ENCODE measurements at places on chromosomes 2 and 18. TPM values are rescaled to one million over a fixed set of nuclear protein-coding genes. Genes with fewer than 3 reads are reported as not detected.
A peak's percentile ranks its signal among the peaks of the same experiment; 100 is the strongest.

GRCh38 chr18:39299152-39299551 lies 1733.6 kb upstream of the CELF4 start:
- no peaks in the 10 kb centered on the region for H3K4me1 ChIP-seq
- no peak overlapping the region for H3K27ac ChIP-seq
- H3K4me3 ChIP-seq = no peak overlapping the region
- DNase-seq = no peak
- no peaks in the 10 kb centered on the region for H3K27me3 ChIP-seq
- no peaks in the 10 kb centered on the region for H3K36me3 ChIP-seq

- no peak overlapping the region for H3K27ac ChIP-seq
- no peak overlapping the region for H3K4me3 ChIP-seq
- no peaks in the 10 kb centered on the region for H3K27me3 ChIP-seq
- DNase-seq = no peak
Measured at GRCh38 chr2:237147317-237147716, 61.6 kb downstream of the COPS8 start.

- no peaks in the 10 kb centered on the region for H3K4me1 ChIP-seq
- peaks cover 33% of the 10 kb centered on the region for H3K27me3 ChIP-seq
- H3K36me3 ChIP-seq = no peaks in the 10 kb centered on the region
- no peak overlapping the region for H3K27ac ChIP-seq
- no peak overlapping the region for H3K4me3 ChIP-seq
Measured at GRCh38 chr2:111039628-111040383, 80.9 kb upstream of the BCL2L11 start.

DNA sequence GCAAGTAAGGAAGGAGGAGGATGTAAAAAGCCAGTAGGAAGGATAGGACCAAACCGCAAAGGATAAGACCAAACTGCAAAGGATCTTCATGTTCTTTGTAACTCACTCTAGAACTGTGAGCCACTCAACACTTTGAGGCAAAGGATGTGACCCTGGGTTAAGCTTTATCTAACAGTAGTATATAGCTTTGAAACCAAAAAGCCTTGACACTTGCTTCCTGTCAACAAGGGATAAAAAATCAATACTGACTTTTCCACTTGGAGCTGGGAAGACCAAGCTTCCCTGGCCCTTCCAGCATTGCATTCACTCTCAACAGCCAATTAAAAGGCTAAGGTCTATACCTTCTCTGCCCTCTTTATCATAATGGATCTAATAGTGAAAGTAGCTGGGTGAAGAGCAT lies 22.0 kb downstream of the KANSL3 start:
- DNase-seq = no peak
- peaks cover 11% of the 10 kb centered on the region for H3K4me1 ChIP-seq
- H3K4me3 ChIP-seq = no peak overlapping the region
- peaks cover 41% of the 10 kb centered on the region for H3K36me3 ChIP-seq
- no peak overlapping the region for H3K27ac ChIP-seq

DNA sequence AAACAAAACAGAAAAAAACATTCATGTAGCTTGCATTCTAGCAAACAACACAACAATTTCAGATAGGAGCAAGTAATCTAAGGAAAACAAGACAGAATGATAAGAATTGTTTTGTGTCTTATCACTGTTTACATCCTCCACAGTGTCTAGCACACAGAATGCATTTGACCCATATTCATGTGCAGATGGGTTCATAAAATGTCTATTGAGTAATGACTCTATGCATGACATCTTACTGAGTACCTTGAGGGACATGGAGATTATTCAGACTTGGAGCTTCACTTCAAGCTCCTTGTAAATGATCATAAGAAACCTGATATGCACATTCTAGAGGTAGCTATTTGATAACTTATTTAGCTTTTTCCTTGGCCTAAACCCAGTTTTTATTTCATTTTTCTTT lies 69.0 kb downstream of the DTNA start:
- H3K4me1 ChIP-seq = no peaks in the 10 kb centered on the region
- no peak for DNase-seq

GRCh38 chr2:157197848-157198247 lies 59.7 kb upstream of the GALNT5 start:
- no peak overlapping the region for H3K27ac ChIP-seq
- no peak for DNase-seq
- H3K4me1 ChIP-seq = no peaks in the 10 kb centered on the region
- H3K4me3 ChIP-seq = no peak overlapping the region

GRCh38 chr2:176562359-176563078 lies 293.3 kb downstream of the MTX2 start:
- H3K36me3 ChIP-seq = no peaks in the 10 kb centered on the region
- H3K4me1 ChIP-seq = no peaks in the 10 kb centered on the region
- no peak overlapping the region for H3K4me3 ChIP-seq
- no peak for DNase-seq

- DNase-seq = no peak
- H3K27ac ChIP-seq = no peak overlapping the region
- no peaks in the 10 kb centered on the region for H3K27me3 ChIP-seq
- H3K4me1 ChIP-seq = peaks cover 20% of the 10 kb centered on the region
Measured at GRCh38 chr2:96245609-96246390, 20.0 kb downstream of the TMEM127 start.

DNA sequence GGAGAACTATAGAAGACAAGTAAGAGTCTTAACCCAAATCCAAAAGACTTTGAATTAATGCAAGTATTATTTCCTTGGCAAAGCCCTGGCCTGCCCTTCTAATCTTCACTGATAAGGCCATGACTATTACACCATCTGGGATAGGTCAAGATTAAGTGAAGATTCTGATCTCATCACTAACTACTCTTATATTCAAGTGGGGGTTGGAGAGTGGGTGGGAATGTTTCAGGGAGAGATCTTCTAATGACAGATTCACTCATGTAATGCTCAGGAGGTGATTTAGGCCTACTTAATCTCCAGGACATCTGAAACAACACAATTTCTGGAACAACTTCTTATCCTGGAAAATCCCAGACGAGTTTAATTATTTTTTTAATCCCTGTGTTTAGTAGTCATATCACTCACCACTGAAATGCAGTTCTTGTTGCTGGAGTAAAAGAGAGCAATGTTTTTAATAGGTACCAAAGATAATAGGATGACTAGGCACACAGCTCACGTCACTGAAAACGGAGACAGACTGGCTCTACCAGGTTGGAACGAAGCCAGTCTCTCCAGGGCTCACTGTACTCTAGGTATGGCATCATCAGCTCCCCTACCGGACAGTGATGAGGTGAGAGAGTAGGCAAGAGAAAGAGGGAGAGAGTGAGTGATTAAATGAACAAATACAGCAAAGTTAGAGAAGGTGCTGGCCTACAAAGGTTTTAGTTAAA lies 133.1 kb downstream of the NCKAP5 start:
- peaks cover 34% of the 10 kb centered on the region for H3K4me1 ChIP-seq
- no peak overlapping the region for H3K4me3 ChIP-seq
- peak; percentile 33 for DNase-seq
- H3K27me3 ChIP-seq = no peaks in the 10 kb centered on the region
- no peaks in the 10 kb centered on the region for H3K36me3 ChIP-seq

- H3K27ac ChIP-seq = no peak overlapping the region
- no peaks in the 10 kb centered on the region for H3K27me3 ChIP-seq
- no peak overlapping the region for H3K4me3 ChIP-seq
- no peaks in the 10 kb centered on the region for H3K4me1 ChIP-seq
Measured at GRCh38 chr18:22625406-22625805, 207.7 kb upstream of the CTAGE1 start.

DNA sequence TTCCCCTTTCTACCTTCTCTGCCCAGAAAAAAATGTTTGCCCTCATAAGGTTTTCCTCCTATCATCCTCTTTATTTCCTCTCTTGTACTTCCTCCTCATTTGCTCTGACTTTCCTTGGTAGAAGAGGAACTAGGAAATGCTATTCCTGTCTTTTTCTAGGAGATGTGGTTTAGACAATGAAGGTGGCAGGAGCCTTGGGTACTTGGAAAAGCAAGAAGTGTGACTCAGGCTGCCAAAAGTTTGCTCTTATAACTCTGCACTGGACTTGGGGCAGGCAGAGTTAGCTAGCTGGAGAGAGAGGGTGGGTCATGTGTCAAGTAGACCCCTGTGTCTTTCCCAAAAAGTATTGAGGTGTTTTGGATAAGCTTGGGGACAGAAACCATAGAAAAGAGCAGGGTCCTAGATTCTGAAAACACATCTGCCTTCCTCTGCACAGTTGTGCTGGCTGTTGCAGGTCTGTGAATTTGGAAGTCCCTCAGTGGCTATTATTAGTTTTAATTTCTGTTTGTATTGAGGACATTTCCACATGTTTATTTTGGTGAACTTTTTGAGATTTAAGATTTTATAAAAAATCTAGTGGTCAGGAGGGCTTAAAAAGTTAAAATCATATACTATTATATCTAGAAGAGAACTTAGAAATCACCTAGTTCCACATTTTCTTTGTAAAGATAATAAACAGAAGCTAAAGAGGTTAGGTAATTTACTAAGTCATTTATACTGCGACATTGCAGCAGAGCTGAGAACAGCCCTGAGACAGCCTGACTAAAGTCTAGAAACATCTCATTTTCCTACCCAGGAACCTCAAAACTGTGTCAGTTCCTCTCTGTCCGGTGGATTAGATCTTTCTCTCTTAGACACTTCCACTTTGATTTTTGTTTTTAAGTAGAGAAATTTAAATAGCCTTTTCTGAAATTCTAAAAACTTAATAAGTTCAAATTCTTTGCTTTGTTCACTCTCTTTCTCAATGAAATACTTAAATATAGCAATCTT lies 16.0 kb downstream of the INSIG2 start:
- no peak for DNase-seq
- H3K4me3 ChIP-seq = no peak overlapping the region

- H3K27ac ChIP-seq = peak overlapping the region; percentile 65
- peaks cover 42% of the 10 kb centered on the region for H3K4me1 ChIP-seq
- no peaks in the 10 kb centered on the region for H3K27me3 ChIP-seq
- no peak overlapping the region for H3K4me3 ChIP-seq
Measured at GRCh38 chr2:195319112-195319460, 337.9 kb upstream of the SLC39A10 start.

DNA sequence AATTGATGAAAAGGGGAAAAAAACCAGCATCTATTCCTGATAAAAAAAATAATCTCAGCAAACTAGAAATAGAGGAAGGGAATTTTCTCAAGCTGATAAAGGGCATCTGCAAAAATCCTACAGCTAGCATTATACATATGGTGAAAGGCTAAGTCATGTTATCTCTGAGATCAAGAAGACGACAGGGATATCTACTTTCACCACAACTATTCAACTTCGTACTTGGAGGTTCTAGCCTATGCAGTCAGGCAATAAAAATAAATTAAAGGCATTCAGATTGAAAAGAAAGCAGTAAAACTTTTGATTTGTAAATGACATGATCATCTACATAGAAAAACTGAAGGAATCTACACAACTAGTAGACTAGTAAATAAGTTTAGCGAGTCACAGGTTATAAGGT lies 58.2 kb downstream of the CAB39 start:
- no peaks in the 10 kb centered on the region for H3K27me3 ChIP-seq
- no peak overlapping the region for H3K4me3 ChIP-seq
- H3K27ac ChIP-seq = no peak overlapping the region
- H3K4me1 ChIP-seq = peaks cover 32% of the 10 kb centered on the region
- no peak for DNase-seq
- peaks cover 20% of the 10 kb centered on the region for H3K36me3 ChIP-seq

DNA sequence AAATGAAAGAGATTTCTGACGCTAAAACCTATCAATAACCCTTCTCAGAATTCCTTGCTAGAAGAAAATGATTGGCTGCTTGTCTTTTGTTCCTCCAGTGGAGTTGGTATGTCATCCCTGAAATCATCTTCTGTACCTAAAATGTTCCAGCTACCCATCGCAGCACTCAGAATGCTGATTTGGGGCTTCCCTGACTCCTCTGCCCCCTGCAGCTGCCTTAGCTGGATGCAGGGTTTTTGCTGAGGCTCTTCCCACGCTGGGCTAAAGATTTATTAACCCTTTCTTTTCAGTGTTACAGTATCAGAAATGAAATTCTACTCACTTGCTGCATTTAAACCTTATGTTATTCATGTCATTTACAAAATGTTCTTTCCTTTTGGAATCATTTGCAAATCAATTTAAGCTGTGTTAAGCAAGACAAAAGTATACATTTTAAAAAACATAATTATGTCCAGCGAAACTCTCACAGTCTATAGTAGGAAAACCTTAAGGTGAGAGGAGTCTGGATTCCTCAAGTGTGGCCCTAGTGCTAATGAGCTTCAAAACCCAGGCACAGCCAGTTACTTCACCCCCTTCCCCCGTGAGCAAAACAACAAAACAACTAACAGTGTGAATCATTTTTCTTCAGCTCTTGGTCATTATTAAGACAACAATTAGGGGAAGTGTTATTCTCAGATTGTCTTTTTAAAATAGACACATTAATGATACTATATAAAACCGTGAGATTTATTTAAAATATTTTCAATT lies 32.8 kb downstream of the PKP4 start:
- H3K27ac ChIP-seq = no peak overlapping the region
- H3K36me3 ChIP-seq = no peaks in the 10 kb centered on the region
- H3K4me1 ChIP-seq = peaks cover 13% of the 10 kb centered on the region
- DNase-seq = no peak

- H3K27ac ChIP-seq = no peak overlapping the region
- no peak overlapping the region for H3K4me3 ChIP-seq
- H3K36me3 ChIP-seq = no peaks in the 10 kb centered on the region
- H3K4me1 ChIP-seq = no peaks in the 10 kb centered on the region
Measured at GRCh38 chr18:57854726-57855125, 51.6 kb upstream of the ATP8B1 start.

DNA sequence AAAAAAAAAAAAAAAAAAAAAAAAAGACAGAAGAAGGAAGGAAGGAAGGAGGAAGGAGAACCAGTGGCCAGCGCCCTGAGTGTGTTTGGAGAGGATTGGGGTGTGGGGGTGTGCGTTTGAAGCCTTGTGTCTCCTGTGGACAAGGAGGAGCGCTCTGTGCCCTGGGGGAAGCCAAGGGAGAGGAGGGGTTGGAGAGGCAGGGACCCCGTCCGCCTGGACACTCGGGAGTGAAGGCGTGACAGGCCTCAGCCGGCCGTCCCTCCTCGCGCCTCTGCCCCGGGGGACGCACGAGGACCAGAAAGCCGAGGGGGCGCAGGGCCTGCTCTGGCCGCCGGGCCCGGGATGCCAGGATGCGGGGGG lies 44.9 kb downstream of the SERTAD2 start:
- H3K27me3 ChIP-seq = no peaks in the 10 kb centered on the region
- peaks cover 40% of the 10 kb centered on the region for H3K4me1 ChIP-seq
- peak overlapping the region; percentile 32 for H3K4me3 ChIP-seq
- no peak for DNase-seq
- no peaks in the 10 kb centered on the region for H3K36me3 ChIP-seq

DNA sequence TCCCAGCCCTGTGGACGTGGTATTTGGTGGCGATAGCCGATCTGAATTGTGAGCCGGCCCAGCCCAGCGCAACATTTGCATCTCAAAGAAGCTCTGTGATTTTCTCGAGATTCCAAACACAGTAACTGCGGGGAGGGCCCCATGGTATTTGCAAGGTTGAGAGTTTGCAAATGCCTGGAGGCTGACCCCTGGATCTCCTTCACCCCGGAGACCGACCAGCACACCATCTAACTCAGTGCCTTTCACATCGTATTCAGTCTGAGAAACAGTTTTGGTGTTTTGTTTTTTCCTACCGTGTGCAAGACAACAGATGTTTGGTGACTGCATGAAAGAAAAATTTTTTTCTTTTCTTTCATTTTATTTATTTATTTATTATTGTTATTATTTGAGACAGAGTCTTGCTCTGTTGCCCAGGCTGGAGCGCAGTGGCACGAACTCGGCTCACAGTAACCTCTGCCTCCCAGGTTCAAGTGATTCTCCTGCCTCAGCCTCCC lies 40.3 kb downstream of the MYCN start:
- no peak overlapping the region for H3K27ac ChIP-seq
- no peaks in the 10 kb centered on the region for H3K36me3 ChIP-seq
- no peak overlapping the region for H3K4me3 ChIP-seq
- no peaks in the 10 kb centered on the region for H3K27me3 ChIP-seq
- H3K4me1 ChIP-seq = no peaks in the 10 kb centered on the region

COBLL1 gene
- 11.1 TPM for polyA plus RNA-seq

REL gene
- polyA plus RNA-seq = 9.0 TPM

LINC00305 gene
- polyA plus RNA-seq = not detected

IL36G gene
- 62.8 TPM for polyA plus RNA-seq

PLGLB1 gene
- polyA plus RNA-seq = 0.38 TPM

KIAA2012 gene
- polyA plus RNA-seq = not detected

ELOA2 gene
- polyA plus RNA-seq = not detected
